Stimulated activated CD4-positive, alpha-beta T cell treated with anti-CD3 and anti-CD28 coated beads, Interleukin-2, amount 100 ng/mL, for 4 hours (primary cell): ENCODE measurements at places on chromosomes 5 and 9.
A peak's percentile ranks its signal among the peaks of the same experiment; 100 is the strongest.

DNA sequence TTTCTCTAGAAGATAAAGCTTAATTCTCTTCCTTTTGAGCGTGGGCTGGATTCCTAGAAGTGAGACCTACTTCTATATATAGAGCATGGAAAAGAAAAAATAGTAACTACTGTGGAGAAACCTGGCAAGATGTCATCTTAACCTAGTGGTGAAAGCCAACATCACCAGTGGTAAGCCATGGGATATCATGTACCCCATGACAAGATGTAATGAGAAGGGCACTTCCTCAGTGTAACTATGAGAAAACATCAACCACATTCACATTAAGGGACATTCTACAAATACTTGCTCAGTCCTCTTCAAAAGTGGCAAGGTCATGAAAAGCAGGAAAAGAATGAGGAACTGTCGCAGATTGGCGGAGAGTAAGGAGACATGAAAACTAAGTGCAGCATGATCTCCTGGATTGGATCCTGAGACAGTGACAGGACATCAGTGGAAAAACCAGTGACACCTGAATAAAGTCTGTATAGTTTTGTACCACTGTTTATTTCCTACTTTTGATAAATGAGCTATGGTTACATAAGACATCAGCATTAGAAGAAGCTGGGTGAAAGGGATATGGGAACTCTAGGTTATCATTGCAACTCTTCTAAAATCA, 65.4 kb downstream of the PRRC1 start:
- DNase-seq, result no peak

DNA sequence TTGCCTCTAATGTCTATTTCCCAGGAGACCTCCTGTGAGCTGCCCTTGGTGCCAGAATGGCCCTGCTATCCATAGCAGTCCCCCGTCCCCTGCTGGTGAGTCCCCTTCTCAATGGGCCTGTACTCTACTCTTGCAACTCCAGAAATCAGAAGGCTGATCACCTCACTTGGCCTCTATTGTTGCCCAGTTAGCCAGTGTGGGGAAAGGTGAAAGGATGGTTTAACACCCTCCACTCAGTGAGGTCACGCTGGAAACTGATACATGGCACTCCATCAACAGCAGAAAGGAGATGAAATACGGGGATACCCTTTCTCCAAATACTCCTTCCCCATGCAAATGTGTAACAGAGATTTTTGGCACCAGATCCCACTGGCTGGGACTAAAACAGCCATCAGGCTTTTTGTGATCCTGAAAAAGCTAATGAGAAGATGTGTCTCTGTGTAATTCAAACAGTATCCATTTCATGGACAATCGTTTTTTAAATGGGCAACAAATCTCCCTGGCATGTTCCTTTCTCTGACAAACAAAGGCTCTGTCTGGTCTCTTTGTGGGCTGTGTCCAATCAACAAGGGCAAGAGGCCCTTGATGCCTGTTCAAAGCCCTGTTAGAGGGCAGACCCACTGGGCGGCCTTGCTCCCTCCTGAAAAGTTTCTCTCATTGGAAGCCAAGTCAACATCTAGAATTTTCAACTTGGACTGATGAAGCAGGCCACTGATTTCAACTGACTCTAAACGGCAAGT, 343.7 kb downstream of the SPOCK1 start:
- DNase-seq, result no peak

DNA sequence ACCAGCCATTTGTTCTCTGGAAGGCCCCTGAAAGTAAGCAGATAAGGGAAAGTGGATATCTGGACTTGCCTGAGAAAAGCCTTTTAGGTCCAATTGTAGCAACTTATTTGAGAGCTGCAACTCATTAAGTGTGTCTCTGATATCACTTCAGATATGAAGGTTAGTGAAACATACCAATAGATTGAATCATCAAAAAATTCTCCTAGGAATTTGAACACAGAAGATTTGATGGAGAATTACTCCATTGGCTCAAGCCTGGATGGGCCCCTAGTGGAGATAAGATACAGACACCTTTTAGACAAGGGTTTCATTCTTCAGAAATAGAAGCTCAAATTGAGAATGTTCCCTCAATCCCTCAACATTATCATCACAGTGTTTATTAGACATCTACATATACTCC, 356.7 kb downstream of the NDUFS4 start:
- no peak for DNase-seq

DNA sequence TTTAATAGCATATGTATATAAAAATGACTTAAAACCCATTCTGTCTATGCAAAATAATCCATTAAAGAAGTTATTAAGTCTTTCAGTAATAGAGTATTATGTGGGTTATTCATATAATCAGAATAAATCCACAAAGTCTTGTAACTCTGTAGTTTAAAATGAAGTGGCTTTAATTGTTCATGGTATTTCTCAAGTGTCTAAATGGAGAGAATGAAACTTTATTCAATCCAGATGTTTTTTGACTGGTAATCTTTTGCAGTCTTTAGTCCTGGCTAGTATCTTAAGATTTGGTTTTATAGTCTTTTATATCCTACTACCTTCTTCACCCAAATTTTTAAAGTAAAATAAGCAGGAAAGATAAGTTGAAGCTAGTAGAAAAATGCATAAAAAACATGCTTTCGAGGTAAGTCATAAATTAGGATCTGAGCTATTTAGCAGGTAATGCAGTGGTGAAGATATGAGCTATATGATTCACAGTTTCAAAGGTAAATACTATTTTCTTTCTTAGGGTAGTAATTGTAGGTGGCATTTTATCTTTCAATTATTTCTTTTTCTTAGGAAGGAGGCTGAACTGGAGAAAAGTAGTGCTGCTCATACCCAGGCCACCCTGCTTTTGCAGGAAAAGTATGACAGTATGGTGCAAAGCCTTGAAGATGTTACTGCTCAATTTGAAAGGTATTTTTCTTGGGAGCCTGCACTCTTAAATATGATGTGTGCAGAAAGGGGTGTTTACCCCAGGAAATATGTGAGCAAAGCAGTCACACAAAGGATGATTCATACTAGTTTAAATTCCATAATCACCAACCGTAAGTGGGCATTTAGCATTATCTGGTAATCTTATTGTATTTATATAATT, 17.9 kb downstream of the HMMR start:
- no peak for DNase-seq

GRCh38 chr5:40689438-40689837, 9.7 kb downstream of the PTGER4 start:
- DNase-seq, result peak; percentile 55

GRCh38 chr5:252546-252945, 18.9 kb upstream of the PDCD6 start:
- DNase-seq, result no peak

DNA sequence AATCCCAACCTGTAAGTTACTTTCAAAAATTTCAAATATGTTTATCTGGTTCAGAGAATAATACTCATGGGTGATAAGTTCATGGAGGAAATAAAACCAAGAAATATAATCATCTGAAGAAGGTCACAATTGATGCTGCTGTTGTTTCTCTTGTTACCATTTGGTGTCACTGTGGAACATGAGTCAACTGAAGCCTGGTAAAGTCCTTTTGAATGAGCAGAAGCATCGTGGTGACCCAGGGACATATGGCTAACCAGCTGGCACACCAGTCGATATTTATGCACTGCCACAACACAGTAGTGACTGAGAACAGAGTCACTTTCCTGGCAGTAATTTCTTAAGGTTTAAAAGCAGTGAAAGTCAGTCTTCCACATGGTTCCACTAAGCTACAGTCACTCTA, 612.9 kb upstream of the TLE4 start:
- no peak for DNase-seq

DNA sequence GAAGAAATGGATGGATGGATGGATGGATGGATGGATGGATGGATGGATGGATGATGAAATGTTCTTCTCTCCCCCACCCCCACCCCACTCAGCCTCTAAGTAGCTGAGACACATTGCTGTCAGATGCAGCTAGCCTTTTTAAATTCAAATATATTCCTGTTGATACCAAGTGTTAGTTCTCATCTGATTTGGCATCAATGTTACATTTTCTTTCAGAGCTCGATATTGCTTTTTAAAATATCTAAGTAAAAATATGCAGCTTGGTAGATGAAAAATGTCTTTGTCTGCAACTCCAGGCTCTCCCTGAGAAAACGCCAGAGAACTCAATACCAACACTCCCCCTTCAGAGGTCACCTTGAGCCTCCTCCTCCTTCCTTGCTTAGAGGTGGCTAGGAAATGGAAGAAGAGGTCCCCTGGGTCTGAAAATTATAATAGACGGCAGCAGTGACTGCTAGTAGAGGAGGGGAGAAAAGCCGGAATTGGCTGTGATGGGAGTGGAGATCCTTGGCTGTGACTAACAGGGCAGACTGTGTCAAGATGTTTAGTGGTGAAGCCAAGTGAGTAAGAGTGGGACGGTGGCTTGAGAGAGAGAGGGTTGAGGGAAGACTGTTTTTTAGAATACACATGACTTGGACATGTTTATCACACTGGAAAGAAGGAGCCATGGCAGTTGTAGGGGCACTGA, 156.0 kb downstream of the ZNF462 start:
- DNase-seq, result no peak

DNA sequence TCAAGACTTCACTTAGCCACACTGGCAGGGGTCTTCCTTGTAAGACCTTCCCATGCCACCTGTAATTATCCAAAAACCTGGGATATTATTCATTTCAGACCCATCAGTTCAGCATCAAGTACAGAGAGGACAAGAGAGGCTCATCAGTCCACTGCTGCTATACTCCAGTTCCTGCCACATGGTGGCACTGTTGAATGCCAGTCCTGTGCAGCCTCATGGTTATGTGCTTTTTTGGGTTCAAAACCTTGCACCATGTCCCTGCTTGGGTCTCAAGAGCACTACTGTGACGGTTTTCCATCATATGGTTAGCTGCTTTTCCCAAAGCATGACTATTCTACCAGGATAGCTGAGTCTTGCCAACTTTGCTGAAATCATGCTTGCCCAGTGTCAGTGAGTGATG, 8.5 kb downstream of the PTGS1 start:
- DNase-seq, result no peak

DNA sequence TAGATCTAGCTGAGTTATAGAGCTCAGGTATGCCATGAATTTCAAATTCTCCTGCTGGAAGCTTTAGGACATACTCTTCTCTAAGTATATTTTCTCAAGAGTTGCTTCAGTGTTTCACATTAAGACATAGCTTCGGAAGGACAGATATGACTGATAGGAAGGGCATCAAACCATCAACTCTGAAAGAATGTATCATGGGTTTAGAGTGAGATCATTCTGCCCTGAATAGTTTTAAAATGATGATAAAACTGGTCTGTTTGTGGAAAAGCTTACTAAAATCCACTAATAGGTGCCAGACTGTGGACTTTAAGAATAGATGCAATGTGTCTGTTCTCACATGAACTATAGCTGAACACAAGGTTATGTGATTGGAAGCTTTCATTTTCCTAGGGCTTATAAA, 8.4 kb downstream of the SPEF2 start:
- DNase-seq, result no peak

DNA sequence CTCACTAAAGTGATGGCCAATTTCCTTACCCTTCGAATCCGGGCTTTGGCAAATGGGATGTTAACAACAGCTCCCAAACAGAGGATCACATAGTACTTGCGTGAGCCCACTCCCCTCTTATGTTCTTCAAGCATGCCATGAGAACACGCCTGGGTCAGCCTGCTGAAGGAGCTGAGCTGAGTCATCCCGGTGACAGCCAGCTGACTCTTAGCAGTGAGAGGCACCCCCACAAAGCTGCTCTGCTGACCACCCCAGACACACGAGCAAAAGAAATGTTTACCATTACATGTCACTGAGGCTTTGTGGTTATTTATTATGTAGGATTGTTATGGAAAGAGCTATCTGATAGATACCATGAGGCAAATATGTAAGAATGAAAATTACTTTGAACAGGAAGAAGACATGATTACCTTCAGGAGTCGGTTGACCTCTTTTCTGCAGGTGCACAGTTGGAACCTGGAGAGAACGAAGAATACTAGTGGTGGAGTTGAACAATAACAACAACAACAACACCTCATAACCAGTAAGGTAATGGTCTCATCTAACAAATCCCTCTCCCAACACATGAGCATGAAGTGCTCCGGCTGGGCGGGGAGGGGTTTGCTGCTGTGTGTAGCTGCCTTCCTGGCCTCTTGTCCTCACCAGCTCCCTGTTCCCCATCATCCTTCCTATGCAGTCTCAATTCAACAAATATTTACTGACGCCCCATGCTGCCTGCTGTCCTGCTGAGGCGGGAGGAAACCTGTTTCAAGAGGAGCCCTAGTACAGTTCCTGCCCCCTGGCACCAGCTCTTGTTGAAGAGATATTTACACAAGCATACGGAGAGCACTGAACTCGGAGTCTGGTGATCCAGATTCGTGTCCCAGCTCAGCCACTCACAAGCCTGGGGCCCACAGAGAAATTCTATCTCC, 69.4 kb upstream of the LHFPL2 start:
- no peak for DNase-seq

- DNase-seq, result no peak
Observed at GRCh38 chr9:79020276-79020675, 551.5 kb upstream of the TLE4 start.

DNA sequence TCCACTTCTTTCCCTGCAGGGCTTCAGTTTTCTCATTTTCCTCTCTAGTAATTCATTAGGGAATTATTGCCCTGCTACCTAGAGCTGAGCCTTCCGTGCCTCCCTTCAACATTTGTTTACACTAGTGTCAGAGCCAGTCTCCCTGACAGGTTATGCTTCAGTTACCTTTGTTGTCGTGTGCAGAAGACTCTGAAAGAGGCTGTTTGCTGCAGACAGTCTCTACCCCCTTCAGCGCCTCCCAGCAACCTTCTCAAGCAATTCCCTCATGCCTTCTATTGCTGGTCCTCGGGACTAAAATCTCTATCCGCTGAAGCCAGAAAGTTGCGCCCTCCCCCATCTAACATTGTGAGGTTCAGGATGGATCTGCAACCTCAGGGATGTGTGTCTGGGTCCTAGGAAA, 12.8 kb downstream of the RALGPS1 start:
- DNase-seq, result no peak

DNA sequence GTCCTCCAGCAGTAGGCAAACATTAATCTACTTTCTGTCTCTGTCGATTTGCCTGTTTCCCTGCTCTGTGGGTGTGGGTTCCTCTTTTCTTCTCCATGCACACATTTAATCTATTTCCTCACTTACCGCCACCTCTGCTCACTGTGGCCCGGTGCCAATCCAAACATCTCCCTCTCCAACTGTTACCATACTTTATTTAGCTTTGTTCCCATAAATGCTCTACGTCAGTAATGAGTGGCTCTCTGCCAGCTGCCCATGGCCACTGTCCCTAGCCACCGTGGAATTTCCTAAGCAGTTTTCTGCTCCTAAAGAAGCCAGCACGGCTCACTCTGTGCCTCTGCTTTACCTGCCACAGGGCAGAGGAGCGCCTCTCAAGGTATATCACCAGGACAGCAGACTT, 19.5 kb upstream of the GOLPH3 start:
- peak; percentile 0 for DNase-seq

- DNase-seq, result no peak
Observed at GRCh38 chr5:112635276-112635675, 102.4 kb upstream of the APC start.
